ENCODE measurements at places on chromosomes 4 and X.

DNA sequence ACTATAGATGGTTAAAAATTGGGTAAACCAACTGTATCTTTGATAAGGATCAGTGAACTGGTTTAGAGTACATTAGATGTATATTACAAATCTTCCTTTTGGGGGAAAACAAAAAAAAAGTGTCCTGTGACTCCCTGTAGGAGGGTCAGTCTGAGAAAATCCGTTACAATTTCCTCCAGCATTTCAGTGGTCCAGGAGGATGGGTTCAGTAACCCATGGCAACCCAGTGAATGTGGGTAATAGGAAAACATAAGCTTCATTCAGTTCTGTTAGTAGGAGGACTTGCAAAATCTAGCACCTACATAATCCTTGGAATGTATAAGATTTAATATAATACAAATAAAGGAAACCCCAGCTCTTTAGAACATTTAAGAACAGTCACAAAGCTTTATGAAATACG, 16.2 kb downstream of the STOX2 start:
- no peak for DNase-seq

DNA sequence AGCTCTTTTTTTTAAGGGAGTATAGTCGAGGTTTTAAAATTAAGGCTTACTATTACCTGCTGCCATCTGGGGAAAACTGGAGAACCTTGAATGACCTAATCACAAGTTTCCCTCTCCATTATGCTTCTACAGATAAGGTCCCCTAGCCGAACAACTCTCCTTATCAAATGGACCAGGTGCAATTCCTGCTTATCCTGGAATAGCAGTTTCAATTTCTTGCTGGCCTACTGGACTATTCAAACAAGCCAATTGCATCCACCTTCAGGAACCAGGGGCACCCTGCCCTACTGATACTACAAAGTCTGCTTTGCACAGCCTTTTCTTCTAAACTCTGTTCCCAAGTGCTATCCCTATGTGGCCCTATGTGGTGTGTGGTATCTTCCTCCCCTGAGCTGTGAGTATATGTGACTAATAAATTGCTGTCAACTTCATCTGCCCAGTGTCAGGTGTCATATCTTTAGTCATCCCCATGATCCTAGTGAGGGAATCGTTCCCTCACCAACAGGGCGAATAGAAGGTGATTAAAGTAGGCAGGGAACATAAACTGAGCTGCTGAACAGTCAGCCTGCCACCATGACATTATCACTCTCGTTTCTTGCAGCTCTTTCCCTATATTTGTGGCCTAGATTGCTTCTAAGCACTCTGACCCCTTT, 128.5 kb downstream of the ATG4A start:
- DNase-seq: no peak

DNA sequence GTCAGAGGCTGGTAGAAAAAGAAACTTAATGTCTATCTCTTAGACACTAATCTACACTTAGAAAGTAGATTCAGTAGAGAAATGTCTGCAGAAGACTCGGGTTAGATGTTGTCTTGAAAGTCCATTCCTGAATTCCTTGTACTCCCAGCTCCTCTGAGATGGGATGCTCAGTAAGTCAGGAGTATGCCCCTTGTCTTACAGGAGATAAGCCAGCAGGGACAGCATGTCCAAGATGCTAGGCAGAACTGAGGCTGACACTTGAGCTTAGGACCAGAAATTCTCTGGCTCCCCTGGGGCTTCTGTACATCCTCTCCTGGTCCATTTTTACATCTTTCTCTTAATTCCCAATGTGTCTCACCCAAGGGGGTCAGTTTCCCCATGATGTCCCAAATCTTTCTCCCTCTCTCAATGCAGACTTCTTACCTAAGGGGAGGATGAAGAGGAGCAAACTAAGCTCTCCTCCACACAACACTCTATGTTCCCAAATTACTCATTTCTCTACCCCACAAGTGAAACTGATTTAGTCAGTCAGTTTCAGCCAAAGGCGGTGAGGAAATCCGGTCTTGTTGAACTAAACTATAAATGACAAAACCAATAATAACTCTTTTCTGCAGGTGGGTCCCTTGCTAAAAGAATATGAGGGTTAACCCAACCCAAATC, 558.2 kb upstream of the DIPK2B start:
- DNase-seq: peak; percentile 67

- DNase-seq: no peak
Measured at GRCh38 chrX:44947995-44948394, 75.0 kb downstream of the KDM6A start.

DNA sequence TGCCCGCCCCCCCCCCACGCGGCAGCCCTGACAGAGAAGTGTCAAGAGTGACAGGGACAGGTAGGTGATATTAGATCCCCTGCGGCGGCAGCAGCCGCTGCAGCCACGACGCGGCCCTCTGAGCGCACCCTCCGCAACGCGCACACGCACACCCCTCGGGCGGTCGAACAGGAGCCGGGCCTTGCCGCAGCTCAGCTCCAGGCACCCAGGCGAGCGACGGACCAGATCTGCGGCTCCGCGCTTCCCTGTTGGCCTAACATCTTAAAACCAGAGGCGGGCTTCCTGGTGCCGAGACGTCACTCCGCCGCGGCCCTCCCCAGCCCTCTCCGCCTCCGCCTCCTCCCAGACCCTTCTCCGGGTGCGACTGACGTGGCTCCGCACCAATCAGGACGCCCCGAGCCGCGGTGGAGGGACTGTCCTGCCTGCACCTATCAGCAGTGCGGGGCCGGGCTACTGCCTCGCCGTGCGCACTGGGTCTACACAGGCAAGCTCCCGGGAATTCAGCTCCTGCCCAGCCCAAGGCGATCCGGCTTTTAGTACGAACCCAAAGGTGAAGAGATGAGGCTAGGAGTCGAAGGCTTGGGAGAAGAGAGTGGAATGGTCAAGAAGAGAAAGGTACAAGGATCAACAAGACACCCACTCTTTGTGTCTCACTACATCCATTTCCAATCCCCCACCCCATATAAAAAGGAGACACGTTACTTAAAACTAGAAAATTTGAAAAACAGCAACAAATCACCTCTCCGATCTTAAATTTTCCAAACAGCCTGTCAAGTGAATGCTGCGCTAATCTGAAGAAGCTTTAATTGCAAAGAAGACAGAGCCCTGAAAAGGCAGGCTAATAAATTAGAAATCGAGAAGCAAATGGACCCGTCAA, at the start of gene PITX2:
Gene PITX2 (minus strand): TSS at position 237 of the 877 bp plus-strand sequence. CDS start 617 bp downstream, outside the sequence.
- no peak for DNase-seq

- peak; percentile 7 for DNase-seq
Measured at GRCh38 chr4:69718396-69719271, 41.8 kb downstream of the SULT1B1 start.

DNA sequence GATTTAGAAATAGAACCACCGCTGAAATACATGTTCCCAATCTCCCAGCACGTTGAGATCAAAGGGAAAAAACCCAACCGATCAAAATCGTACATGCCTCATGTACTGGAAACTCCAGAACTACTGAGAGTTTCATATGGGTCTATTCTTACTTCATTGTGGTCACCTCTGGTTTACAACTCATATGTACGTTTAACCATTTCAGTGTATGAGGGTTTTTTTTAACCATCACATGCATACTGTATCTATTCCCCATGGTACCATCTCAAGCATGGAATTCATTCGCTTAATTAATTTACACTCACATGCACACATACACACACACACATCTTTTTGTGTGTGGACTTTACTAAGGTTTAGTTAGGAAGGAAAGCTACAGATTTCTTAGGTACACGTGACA, 46.0 kb upstream of the CLNK start:
- no peak for DNase-seq

DNA sequence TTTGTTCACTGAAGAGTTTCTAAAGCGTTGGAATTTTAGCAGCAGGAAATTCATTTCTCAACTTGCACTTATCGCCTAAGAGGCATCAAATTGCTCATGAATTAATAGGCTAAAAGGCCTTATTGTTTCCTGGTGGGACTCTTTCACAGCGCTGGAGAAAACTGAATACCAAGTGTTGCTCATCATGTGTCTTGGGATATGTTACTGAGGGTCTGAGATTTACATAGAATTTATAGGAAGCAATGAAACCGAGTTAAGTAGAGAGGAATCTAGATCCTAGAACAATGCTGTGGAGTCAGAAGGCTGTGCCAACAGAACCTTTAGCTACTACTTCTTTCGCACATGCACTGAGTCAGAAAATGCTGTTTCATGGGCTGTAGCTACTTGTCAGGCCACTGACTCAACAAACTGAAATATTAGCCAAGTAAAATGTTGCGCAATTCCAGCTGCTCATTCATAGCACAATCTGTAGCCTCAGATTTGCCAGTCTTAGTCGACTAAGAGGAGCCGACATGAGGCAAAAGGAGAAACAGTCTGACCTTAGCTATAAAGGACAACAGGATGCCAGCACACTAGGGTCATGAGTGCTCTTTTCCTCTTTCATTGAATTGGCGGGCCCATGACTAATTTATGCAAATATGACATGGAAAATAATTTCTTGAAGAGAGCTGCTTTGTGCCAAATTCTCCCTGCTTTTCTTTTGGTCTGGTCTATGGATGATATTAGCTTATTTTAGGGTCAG, 35.9 kb upstream of the CXCL8 start:
- DNase-seq: peak; percentile 98

- no peak for DNase-seq
Measured at GRCh38 chr4:15234856-15235126, 193.0 kb upstream of the C1QTNF7 start.

DNA sequence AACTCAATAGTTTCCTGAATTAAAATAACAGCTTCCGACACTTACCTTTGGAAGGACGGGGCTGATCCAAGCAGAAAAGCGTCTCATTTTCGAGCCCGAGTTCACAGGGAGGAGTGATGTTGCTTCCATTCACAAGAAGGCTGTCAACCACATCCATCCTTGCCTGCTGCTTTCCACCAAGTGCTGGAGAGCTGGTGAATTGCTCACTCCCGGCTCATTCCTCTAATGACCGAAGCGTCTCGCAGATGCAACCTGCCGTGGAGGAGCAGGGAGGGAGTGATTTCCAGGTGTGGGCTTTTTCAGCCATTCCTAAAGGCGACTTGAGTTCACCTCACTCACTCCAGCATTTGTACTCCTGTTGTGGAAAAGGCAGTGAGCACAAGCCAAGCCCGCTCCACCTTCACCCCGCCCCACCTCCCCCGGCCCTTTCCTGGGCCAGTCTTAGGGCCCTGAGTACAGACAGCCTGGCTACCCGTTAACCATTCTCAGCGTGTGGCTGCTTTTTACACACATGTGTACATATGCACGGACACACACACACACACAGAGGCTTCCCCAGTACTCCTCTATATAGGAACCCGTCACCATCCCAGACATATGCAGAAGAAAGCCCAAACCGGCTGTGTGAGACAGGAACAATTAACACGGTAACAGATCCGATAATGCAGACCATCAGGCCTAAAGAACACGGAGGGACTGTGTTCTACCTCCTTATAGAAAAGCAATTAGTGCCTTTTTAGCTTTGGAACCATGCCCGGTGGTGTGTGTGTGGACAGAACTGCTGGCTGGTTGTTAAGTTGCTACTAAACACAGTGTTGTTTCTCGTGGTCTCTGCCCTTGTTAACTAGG, at the start of gene CCKAR:
Gene CCKAR (minus strand): TSS at position 374 of the 849 bp plus-strand sequence. CDS start 217 bp downstream, at position 157.
- no peak for DNase-seq

GRCh38 chr4:54840430-54840829, 182.7 kb downstream of the KIT start:
- DNase-seq: no peak

GRCh38 chr4:172489861-172490260, 676.7 kb downstream of the GALNTL6 start:
- no peak for DNase-seq

- DNase-seq: no peak
Measured at GRCh38 chr4:63919636-63920365, 489.4 kb downstream of the TECRL start.

- DNase-seq: peak; percentile 38
Measured at GRCh38 chr4:6562931-6563901, 11.8 kb upstream of the MAN2B2 start.

- peak; percentile 41 for DNase-seq
Measured at GRCh38 chr4:79141530-79141929, 184.3 kb downstream of the NAA11 start.

GRCh38 chr4:2413821-2414610, 4.4 kb downstream of the ZFYVE28 start:
- DNase-seq: peak; percentile 31

- no peak for DNase-seq
Measured at GRCh38 chr4:124429746-124430250, 282.7 kb downstream of the ANKRD50 start.

DNA sequence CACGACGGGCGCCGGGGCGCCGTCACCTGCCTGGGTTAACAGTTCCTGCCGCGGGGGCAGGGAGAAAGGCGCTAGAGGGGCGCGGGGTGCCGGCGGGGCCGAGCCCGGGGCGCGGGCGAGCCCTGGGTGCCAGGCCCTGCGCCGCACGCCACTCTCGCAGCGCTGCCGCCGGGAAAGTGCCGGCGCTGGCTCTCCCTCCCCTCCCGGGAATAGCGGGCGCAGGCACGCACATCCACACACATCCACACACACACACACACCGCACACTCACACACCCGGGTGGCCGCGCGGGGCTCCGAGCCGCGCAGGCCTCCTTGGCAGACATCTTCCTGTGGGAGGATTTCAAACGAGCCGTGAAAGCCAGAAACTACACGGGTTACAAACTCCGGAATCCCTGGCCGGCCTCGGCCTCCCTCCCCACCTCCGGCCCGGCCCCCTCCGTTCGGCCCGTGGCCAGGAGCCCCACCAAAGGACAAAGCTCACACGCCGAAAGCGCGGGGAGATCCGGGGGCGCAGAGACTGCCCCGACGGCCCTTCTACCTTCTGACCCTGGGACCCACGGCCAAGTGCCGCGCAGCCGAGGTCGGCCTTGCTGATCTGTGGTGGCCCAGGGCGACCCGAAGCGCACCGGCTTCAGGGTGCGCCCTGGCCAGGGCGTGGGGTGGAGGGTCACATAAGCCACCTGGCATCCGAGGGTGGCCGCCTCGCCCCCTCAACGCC, 92.3 kb downstream of the BCOR start:
- DNase-seq: no peak

GRCh38 chr4:138178566-138178965, 63.6 kb downstream of the SLC7A11 start:
- no peak for DNase-seq

DNA sequence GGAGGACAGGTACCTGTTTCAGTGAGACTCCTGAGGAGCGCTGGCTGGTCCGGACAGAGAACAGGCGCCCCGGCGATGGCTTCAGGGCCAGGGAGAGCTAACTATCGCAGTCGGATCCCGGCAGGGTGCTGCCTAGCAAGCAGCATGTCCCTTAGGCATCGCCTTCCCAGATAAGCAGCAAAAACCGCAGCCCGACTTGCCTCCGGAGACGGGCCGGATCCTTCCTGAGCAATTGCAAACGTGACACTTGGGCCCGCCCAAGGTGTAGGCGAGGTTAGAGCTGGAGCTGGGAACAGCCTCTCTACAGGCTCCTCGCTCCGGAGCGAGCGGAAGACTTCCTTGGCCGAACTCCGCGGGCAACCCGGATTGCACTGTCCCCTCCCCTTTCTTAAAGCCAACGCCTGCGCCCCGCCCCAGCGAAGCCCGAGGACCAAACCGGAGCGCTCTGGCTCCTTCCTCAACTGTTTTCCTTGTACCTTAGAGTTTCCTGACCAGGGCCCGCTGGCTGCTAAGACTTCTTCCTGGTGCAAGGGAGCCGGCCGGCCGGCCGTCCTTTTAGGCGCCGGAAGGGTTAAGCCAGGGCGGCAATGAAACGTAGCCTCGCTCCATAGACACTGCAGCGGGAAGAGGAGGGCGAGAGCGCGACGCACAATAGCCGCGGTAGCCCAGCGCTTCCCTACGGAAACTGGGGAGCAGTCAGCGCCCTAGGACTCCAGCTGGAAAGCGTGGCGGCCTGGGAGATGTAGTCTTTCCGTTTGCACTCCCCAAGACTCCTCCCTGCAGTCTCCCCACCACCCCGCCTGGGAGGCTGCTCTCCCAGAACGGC, at the start of gene OPHN1:
Gene OPHN1 (minus strand): TSS at position 341 of the 826 bp plus-strand sequence. CDS start 475 bp downstream, outside the sequence.
- DNase-seq: no peak
